ENCODE measurements at places on chromosomes 4 and X.
A peak's percentile ranks its signal among the peaks of the same experiment; 100 is the strongest.

DNA sequence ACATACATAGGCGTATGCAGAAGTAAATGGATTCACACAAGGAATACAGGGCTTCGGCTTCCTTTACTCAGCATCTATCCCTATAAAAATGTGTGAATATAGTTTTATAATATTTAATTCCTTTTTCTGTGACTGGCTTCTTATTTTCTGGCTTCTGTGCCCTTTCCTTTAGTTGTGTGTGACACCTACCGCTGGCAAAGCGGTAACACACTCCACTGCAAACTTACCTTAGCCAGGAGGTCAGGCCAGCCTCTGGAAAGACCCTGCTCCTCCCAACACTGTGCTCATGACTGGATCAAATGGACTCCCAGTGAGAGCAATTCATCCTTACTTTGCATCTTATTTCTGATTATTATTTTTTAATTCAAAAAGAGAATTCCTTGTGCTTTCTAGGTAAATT lies 244.2 kb downstream of the ANK2 start:
- no peak for DNase-seq

- no peak for DNase-seq
Measured at GRCh38 chr4:13537011-13537831, 7.1 kb downstream of the NKX3-2 start.

DNA sequence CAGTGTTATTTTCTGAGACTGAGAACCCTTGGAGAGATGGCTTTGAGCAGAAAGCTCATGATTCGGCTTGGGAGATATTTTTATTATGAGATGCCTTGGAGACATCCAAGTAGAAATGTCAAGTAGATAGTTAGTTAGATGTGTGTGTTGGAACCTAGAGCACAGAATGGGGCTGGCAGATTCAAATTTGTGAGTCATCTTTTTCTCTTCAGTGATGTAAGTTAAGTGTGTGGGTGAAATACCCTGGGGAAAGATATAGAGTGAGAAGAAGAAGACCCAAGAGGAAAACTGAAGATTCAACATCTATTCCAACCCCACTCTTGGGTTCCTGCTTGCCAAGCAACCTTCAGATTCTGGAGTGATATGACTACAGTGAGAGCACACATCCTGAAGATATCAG lies 580.8 kb upstream of the AMOT start:
- DNase-seq: no peak

DNA sequence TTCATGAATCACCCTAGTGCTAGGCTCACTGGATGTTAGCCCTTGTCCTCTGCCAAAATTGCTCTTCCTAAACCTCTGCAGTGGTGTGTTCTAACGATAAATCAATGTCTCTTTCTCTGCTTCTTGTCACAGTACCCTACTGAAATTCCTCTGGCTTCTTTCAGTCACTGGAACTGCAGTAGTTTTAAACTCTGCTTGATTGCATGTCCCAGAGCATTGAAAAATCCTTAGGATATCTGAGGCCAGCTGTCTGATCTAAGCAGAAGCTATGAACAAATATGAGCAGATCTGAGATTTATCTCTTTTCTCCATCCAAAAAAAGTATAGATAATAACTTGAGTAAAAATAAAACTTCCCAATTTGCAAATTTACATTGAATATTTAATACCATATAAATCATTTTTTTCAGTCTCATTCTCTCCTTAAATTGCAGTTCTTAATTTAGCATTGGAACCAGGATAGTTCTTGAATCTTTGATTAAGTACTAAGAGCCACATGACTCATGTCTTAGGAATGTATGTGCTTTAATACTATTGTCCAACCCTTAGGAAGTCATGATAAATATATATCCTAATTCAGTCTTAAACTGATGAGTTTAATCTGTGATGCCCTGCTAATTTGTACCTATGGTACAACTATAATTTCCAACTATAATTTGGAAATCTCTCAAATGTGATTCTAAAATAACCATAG lies 169.7 kb downstream of the PDHA2 start:
- DNase-seq: no peak

DNA sequence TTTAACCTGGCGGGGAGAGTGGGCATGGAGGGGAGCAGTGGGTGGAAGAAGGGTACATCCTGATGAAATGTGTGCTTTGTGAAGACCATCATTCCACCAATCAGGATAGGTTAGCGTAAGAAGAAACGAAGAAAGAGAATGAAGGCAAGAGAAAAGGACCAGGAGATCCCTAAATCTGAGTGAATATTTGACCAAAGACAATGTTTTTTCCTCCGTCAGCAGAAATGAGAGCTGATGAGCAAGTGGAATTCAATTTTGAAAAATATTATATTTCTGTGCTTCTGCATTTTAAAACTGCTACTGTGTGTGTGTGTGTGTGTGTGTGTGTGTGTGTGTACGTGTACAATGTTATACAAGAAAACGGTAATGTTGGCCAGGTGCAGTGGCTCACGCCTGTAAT lies 58.3 kb upstream of the NOCT start:
- no peak for DNase-seq

GRCh38 chr4:24630937-24631336 lies 46.6 kb upstream of the DHX15 start:
- no peak for DNase-seq

GRCh38 chr4:154293427-154293826 lies 198.2 kb downstream of the DCHS2 start:
- DNase-seq: no peak

DNA sequence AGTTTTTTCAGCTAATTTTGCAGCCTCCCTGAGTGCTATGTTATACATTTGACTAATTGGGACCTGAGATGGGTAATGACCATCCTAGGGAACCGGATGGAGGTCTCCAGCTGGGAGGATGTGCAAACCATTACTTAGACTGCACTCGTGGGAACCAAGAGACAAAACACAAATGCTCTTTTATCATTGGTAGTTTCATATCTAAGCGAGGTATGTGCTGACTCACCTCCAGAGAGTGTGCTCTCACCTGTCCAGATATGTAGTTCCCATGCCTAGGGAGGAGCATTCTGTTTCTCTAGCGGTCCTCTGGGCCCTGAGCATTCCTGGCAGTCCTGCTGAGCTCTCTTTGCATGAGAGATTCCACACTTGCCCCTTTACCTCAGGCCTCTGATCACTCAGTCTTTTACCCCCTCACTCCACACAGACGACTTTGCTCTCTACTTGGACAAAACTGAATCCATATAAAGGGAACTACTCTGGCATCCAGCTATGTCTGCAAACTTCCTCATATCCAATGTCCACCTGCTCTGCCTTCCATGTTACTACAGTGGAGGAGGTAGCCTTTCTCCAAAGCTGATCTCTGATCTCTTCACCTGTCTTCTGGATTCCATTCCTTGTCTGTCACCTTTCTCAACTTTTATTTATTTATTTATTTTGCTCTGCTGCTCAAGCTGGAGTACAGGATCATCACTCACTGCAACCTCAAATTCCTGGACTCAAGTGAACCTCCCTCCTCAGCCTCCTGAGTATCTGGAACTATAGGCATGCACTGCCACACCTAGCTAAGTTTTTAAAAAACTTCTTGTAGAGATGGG lies 88.4 kb downstream of the LRP2BP start:
- DNase-seq: no peak

- DNase-seq: no peak
Measured at GRCh38 chr4:72312032-72312650, 256.9 kb downstream of the ADAMTS3 start.

DNA sequence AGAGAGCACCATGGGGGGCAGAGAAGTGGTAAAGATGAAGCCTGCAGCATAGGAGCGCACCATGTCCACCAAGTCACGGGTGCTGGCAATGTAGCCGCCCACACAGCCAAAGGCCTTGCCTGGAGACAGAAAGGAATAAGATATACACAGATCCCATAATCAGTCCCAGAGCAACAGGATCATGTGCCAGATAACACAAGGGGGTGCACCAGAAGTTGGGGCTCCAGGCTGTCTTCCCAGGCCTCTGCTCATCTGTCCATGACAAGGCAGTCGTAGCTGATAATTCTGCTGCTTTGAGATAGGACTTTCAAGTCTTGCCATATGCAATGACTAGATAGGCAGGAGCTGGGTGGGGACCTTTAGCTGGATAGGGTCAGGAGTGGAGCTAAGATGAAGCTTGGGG lies 14.7 kb downstream of the APEX2 start:
- DNase-seq: no peak

- DNase-seq: no peak
Measured at GRCh38 chr4:10020871-10021652, at the start of gene SLC2A9. TSS of gene SLC2A9 (minus strand) at chr4:10021497. CDS start at chr4:10021429, 68 bp downstream.

DNA sequence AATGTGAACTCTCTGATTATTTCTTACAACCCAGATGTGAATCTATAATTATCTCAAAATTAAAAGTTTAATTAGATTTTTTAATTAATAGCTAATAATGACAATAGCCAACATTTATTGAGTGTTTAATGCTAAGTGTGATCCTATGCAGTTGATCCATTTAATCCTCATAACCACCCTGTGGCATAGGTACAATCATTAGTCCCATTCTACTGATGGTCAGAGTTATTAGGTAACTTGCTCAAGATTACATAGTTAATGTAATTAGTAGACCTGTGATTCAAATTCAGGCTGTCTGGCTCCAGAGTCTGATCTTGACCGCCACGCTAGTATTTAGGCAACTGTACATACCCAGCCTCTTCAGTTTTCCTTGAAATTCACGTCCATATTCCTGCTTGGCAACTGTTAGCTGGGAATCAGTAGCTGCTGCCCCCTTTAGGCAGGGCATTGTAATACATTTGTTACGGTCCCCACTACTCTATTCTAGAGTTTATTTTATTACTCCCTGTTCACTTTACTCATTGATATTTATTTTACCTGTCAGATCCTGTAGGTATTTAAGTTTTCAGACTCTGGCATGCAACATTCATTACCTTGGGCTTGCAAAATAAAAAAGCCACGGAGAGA lies 20.6 kb upstream of the TEC start:
- DNase-seq: no peak

DNA sequence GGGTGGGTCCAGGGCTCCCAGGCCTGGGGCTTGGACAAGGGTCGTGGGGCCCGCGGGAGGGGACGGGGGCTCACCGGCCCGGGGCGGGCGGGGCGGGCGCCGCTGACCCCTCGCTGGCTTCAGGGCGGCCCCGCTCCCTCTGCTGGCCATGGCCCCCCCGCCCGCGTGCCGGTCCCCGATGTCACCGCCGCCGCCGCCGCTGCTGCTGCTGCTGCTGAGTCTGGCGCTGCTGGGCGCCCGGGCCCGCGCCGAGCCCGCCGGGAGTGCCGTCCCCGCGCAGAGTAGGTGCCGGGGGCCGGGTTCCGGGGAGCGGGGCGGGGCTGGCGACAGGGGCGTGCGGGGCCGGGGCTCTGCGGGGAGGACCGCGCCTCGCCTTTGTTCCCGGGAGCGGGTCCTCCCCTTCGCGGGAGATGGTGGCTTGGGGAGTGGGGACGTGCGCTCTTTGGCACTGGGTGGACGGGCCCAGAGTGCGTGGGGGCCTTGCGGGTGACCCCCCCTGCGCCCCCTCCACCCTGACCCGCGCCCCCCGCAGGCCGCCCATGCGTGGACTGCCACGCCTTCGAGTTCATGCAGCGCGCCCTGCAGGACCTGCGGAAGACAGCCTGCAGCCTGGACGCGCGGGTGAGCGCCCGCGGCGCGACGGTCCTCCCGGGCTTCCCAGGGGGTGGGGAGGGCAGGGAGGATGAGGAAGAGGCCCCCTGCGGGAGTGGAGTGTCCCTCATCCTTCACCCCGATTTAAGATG lies 16.8 kb upstream of the NAT8L start:
- peak; percentile 18 for DNase-seq

DNA sequence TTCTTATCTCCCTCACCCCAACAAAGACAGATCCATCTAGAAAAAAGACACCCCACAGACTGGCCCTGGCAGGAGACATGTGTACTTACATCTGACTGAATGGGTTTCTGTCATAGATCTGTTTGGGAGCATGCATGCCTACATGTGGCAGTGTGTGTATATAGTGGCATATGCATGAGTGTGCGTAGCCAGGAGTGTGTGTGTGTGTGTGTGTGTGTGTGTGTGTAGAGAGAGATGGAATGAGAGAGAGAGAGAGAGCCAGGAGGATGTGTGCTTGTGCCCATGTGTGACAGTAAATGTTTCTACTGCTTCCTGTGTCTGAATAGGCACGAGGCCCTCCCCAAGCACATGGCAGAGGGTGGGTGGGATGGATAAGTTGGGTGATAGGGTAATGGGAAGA lies 37.1 kb downstream of the EFNB1 start:
- DNase-seq: no peak

GRCh38 chrX:47502316-47503125 lies 19.5 kb upstream of the ZNF41 start:
- no peak for DNase-seq

- no peak for DNase-seq
Measured at GRCh38 chr4:12949719-12950490, 534.2 kb downstream of the RAB28 start.

DNA sequence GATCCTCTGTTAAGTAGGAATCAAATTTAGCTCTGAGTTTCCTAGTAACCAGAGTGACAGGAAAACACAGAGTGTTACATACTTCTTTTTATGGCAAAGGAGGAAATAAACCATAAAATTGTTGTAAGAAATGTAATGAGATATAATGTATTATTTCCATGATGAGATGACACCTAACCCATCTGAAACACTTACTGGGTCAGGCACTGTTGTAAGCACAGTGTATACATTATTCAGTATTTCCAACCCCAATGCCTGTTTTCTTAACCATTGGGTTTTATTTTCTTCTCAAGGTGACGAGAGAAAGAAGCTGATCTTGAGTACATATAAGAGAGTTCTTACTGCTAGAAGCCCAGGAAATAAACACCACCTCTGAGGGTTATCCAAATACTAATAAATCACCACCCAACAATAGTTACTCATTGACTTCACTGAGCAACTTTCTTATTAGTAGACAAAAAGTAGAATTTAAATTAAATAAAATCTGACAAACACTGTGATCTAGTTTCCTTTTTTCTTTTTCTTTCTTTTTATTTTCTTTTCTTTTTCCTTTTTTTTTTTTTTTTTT lies 4.2 kb upstream of the ENAM start:
- no peak for DNase-seq

DNA sequence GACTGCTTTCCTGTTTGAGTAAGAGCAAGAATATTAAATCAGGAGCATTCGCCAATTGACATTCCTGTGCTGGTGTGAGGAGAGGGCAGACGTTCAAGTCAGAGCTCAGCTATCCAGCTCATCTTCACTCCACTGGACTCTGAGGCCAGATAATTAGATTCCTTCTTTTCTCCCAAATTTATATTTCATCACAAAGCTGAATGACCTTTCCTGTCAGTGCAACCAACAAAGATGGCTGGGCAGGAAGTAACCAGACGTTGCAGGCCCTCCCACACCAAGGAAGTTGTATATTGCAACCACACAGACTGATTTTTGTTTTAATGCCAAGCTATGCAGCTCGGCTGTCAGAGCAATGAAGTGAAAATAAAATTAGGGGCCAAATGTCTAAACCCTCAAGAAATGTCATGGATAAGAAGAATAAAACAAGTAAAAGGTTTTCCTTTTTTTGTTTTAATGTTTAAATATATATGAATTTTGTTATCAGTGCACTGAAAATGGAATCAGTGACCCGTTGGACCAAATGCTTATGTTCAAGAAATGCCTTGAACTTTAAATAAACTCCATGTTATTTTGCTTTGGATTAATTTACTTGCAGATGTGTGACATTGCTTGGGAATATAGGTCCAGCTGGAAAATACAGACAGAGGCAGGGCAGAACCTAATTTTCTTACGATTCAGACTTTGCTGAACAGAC lies 578.9 kb upstream of the FAT1 start:
- no peak for DNase-seq

- DNase-seq: no peak
Measured at GRCh38 chr4:37748485-37748884, 62.3 kb upstream of the RELL1 start.

- no peak for DNase-seq
Measured at GRCh38 chr4:181784881-181785280, 458.3 kb upstream of the TENM3 start.
